ENCODE measurements at places on chromosomes 16 and 17.

GRCh38 chr17:13521784-13522183 lies 79.9 kb downstream of the HS3ST3A1 start:
- no peak for DNase-seq

DNA sequence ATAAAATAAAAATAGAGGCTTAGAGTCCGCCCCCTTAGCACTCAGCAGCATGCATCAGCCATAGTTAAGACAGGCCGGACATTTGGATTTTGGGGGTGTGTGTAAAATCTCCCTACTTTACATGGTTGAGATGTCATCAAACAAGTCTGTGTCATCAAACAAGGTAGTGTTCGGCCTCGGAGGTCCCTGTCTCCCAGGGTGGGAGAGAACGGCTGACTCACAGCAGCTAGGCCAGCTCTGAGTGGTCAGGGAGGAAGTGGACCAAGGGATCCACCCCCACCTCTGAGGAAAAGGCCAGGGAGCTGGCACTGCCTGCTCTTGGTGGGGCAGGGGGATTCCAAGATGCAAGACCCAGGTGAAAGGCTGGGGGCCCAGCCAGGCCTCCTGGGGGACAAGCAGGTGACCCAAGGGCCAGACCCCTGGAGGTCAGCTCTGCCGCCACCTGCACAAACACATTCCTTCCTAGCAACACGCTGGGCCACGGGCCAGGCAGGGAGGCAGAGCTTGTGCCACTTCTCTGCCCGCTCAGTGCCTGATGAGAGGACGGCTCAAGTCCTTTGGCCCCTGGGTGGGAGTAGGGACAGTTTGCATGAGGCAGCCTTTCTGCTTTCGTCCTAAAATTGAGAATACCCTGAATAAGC lies 28.5 kb downstream of the KIFC3 start:
- DNase-seq: no peak

DNA sequence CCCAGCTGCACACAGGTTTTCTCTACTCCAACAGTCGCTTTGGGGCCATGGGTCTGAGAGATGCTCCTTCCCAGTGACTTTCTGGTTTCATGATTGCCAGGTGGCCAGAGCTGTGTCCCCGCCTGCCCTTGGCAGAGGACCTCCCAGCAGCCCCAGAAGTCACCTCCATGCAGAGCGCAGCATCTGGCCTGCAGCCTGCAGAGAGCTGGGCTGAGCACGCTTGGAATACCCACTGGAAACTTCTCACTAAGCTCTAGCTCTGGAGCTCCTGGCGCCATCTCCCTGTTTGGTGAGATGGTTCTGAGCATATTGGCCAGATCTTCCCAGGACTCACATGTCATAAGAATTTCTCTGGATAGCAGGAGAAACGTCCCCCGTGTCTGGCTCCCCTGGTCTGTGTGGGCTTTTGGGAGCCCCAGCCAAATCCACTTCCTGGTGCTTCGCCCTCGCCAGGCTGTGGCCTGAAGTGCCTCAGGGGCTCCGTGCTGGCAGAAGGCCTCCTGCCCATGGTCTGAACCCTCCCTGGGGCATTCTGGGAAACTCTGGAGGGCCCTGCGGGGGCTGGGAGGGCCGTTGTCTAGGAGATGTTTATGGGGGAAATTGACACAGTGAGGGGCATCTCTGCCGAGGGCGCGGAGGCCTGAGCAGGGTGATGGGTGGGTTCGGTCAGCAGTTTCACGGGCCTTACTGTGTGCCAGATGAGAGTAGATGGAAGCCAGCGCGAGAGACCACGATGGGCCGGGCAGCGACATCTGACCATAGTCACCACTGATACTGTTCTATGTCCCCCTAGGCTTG lies 73.2 kb upstream of the CIBAR2 start:
- no peak for DNase-seq

DNA sequence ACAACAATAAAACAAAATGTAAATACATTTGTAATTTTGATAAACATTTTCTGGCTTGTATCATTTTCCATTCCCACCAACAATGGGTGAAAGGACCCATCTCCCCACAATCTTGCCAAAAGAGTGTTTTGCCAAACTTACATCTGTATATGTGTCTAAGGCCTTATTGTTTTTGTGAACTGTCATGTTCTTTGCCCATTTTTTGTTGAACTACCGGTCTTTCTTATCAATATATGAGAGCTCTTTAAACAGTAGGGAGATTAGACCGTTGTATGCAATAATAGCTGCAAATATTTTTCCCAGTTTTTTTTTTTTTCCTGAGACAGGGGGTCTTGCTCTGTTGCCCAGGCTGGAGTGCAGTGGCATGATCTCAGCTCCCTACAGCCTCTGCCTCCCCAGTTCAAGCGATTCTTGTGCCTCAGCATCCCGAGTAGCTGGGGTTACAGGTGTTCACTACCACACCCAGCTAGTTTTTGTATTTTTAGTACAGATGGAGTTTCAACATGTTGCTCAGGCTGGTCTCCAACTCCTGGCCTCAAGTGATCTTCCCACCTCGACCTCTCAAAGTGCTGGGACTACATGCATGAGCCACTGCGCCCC lies 9.6 kb upstream of the STX4 start:
- no peak for DNase-seq
